ENCODE measurements at places on chromosomes 3 and 15.

DNA sequence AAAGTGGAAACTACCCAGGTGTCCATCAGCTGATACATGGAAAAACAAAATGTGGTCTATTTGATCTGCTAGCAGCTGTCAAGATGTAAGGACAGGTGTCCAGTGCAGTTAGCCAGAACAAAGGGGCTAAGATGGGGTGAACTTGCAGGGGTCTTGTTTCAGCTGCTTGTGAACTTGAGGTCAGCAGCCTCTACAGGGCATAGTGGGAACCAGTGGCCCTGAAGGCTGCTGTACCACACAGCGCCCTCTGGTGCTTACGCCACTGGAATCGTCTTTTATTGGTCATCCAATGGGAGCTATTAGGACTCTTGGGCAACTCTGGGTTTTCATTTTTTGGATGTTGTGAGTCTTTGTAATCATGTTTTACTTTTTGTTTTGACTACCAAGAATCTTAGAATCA is 62.2 kb upstream of the CTSH start:
- DNase-seq: peak; percentile 86

DNA sequence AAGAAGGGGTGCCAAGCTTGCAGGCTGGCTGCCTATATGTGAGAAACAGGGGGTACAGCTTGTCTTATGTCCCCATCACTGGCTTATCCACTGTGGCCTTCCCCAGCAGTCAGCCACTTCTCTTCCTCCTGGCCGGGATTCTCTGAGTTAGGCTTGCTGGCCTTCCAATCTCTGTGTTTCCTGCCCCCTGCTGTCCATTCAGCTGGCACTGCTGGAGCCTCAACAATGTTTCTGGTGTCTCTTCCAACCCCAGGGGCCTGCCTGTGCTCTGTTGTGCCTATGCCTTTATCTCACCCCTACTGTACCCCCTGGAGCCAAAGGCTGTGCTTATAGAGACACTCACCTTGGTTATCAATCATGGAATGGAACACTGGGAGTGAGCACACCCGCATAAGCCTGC is 36.5 kb downstream of the ANAPC13 start:
- peak; percentile 57 for DNase-seq

DNA sequence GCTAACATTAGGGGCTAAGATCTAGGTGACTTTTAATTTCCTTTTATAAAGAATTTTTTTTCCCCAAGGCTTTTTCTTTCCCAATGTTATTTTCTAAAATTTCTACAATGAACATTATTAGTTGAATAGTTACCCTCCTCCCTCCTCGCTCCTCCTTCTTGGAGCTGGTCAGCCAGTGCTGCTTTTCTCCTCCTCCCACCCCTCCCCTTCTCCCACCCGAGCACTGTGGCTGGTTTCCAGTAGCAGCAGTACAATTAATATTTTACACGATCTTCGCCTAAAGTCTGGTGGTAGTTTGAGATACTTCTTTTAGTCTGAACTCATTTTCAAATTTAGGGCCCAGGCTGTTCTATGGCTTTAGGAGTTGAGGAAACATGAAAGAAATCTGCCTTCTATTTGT is 41.6 kb downstream of the EEFSEC start:
- DNase-seq: no peak

DNA sequence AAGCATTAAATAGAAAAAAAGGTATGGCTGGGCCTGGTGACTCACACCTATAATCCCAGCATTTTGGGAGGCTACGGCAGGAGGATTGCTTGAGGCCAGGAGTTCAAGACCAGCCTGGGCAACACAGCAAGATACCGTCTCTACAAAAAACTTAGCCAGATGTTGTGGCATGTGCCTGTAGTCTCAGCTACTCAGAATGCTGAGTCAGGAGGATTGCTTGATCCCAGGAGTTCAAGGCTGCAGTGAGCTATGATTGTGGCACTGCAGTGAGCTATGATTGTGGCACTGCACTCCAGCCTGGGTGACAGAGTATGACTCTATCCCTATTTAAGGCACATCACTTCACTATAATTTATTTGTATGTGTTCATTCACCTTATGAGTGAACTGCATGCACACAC is 54.3 kb downstream of the SLC4A7 start:
- no peak for DNase-seq

GRCh38 chr3:134194247-134194646 is 56.4 kb downstream of the RYK start:
- DNase-seq: no peak

GRCh38 chr3:46098319-46098761 is 71.1 kb upstream of the XCR1 start:
- no peak for DNase-seq

- DNase-seq: peak; percentile 15
Measured at GRCh38 chr3:171320750-171321558, 139.3 kb downstream of the TNIK start.

DNA sequence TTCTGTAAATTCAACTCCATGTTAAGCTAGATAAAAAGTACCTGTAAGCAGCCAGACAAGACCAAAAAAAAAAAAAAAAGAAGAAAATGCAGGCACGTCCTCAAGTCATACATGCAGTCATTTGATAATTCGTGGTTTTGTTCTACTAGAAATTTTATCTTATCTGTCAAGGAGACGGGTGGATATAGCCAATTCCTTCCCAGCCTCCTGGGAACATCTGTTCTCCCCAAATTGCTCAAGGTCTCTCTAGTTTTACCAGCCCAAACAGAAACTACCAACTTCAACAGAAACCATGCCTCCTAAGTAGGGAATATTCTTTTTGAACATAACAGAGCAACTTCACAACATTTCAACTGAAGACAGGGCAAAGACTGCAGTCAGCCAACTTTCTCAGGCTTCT is 19.5 kb downstream of the RYK start:
- no peak for DNase-seq

GRCh38 chr3:193938613-193939012 is 197.3 kb upstream of the HES1 start:
- DNase-seq: no peak

DNA sequence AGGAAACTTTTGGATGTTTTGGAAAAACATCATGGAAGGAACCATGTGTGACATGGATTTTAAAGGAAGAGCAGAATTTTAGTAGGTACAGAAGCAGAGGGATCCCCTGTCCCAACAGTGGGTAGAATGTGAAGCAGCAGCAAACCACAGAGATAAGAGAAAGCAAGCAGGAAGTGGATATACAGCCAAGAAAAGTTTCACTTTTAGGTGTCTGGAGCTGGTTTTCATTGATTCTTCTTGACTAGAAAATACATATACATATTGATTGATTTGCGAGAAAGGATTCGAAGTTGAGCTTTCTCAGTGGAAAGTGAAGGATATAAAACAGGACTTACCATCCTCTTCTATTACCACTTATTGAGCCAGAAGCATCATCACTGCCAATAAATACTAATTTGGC is 133.5 kb downstream of the KCNMB2 start:
- no peak for DNase-seq

DNA sequence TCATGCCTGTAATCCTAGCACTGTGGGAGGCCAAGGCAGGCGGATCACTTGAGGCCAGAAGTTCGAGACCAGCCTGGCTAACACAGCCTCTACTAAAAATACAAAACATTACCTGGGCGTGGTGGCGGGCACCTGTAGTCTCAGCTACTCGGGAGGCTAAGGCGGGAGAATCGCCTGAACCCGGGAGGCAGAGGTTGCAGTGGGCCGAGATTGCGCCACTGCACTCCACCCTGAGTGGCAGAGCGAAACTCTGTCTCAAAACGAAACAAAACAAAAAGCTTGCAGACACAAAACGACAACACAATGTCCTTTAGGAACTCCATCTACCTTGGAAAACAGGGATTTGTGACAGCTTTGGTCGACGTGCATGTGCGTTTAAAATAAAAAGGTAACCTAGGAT is 716 bp upstream of the KLHL24 start:
- no peak for DNase-seq

DNA sequence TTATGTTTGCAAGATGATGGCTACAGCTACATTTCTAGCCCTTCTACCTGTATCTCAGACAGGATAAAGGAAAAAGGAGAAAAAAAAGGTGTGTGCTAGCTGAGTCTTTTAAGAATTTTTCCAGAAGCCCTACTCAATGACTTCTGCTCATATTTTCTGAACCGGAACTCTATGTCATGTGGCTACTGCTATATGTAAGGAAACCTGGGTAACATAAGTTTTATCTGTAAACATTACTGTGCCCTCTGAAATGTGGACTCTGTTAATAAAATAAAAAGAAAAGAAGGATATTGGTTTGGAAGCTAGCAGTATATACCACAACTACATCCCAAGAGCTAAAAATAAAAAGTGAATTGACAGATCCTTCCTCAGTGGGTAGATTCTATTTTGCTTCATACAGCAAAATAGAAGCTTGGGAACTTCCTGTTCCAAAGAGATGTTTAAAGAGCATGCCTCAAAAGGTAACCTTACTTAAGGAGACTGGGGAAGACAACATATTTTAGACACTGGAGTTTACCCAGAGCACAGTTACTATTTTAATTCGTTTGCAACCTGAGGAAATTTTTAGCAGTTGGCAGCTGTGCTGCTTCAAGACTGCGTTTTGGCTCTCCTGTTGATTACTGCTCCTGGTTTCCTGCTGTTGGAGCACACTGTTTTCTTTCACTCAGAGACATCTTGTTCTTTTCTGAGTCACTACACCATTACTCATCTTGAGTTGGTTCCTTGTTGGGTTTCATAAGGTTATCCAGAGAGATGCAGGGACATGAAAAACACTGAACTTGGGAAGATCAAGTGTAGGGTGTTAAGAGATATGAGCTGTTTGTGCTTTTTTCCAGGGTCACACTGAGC is 280.7 kb downstream of the NFKBIZ start:
- no peak for DNase-seq

Measured in HuH-7 (cell line).